Hematopoietic multipotent progenitor cell treated with erythropoietin and hydrocortisone succinate and interleukin-3 and kit ligand, for 4 days (in vitro differentiated cells): ENCODE measurements at places on chromosomes 6 and 20.

- peak; percentile 71 for DNase-seq
These were observed 982 bp downstream of the HECA start for GRCh38 chr6:139135578-139136545.

- DNase-seq = no peak
These were observed 124.8 kb downstream of the INSM1 start for GRCh38 chr20:20492521-20493332.

- peak; percentile 51 for DNase-seq
These were observed 106.8 kb downstream of the GJA10 start for GRCh38 chr6:90000864-90001731.

- DNase-seq = no peak
These were observed 36.2 kb downstream of the CD40 start for GRCh38 chr20:46154305-46154704.

DNA sequence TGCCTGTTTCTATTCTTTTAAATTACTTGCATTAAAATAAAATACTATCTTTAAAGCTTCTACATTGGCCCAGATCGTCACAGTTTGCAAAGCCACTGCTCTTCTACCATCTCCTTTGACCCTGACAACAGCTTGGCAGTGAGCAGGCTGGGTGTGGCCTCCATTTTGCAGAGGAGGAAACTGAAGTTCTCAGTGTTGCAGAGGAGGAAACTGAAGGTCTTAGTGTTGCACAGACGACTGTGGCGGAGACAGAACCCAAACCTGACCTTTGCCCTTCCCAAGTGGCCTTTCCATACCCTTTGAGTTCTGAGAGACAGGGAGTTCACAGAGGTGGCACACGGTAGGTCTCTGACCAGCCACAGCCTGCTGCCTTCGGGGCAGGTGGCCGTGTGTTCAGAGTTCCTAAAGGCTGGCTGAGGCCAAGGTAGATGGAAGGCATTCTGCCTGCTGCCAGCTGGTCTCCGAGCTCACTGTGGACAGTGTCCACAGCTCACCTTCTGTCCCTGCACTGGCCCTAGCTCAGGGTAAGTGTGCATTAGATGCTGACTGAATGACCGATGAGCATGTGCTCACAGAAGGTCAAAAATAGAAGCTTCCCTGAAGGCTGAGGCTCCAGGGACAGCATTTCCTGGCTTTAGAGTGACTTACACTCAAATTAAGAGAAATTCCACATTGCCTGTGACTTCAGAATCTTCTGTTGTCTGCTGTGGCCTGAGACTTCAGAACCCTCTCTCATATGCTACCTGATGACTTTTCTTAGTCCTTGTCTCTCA, 113.5 kb upstream of the SLC24A3 start:
- no peak for DNase-seq

DNA sequence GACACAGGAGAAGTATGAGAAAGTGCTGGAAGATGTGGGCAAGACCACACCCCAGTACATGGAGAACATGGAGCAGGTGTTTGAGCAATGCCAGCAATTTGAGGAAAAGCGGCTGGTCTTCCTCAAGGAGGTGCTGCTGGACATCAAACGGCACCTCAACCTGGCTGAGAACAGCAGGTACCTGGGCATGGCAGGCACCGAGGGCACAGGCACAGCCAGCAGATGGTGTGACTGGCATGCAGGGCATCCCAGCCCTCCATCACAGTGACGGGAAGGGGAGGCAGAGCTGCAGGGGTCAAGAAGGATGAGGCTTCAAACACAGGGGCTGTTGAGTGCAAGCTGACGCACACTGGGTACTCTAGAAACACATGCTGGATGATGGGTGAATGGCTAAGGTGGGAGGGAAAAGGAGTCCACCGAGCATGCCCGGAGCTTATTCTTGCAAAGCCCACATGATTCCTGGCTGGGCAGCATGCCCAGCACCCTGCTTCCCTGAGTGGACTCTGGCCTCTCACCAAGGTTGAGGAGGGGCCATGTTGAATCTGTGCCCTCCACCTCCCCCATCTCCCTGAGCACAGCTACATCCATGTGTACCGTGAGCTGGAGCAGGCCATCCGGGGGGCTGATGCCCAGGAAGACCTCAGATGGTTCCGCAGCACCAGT, 26.3 kb downstream of the SPDEF start:
- no peak for DNase-seq

- no peak for DNase-seq
These were observed 329.3 kb upstream of the IRAK1BP1 start for GRCh38 chr6:78538002-78538401.

- no peak for DNase-seq
These were observed 27.5 kb downstream of the SASH1 start for GRCh38 chr6:148370176-148370575.

DNA sequence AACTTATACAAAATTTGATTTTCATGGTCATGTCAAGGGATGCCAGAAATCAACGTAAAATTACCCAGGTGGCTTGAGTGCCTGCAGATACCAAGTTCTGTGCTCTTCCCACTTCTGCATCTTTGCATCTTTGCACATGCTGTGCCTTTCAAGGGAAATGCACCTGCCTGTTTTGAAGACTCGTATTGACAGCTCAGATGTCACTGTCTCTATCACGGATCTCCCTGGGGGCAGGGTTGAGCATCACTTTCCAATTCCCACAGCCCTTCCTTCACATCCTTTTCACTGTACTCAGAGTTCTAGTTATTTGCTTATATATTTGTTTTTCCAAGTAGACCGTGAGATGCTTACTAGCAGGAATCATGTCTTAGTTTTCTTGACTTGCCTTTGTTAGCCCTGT, 274.2 kb downstream of the CDH26 start:
- DNase-seq = no peak

DNA sequence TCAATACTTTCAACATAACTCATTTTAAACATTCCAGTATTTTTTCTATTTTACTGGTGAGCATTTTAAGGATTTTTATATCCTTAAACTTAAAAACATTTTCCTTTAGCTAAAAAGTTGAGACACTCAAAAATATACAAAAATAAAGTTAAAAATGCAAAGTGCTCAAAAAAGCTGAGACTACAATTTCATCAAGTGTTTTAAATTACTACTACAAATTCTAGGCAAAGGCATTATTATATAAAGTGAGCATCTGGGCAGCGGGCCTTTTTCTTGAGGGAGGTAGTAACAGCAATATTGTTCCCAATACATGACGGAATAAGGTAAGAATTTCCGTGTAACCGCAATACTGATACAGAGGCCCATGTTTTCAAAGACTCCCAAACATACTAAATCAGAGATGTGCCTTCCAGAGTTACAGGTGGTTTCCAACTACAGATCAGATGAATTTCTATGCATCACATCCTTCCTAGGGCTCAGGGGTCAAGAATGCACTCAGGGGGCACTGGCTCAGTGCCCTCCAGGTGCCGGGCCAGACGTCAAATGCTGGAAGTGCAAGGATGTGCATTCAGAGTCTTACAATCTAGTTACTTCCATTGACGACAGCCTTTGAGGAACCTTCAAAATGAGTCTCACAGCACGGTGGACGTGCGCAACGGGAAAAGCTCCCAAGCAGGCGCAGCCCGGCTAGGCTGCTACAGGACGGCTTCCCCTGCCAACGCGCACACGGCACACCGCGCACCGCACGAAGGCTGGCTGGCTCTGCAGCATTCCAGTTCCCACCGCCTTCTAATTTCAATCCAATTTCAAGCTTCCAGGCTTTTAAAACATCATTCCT, 1.7 kb downstream of the PHF10 start:
- peak; percentile 69 for DNase-seq

- DNase-seq = peak; percentile 35
These were observed 539 bp downstream of the TMEM200A start for GRCh38 chr6:130366107-130367005.

- DNase-seq = peak; percentile 98
These were observed 24.5 kb upstream of the SMIM29 start for GRCh38 chr6:34273242-34273805.

GRCh38 chr6:64724091-64724490, 982.9 kb downstream of the EYS start:
- DNase-seq = no peak

DNA sequence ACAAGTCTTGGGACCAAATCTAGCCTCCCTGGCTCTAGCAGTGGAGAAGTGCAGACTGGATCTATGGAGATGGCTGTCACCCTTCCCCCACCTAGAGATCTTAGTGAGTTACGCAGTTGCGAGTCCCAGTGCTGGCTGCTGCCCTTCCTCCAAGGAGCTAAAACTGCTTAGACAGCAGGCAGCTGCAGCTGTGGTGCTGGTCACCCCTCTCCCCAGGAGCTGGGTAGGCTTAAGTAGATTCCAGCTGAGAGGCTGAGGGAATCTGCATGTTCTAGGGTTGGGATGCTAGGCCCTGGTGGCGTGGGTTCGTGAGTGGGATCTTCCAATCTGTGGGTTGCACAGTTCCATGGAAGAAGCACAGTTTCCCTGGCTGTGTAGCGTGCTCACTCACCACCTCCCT, 120.2 kb downstream of the SLC35B3 start:
- DNase-seq = no peak

DNA sequence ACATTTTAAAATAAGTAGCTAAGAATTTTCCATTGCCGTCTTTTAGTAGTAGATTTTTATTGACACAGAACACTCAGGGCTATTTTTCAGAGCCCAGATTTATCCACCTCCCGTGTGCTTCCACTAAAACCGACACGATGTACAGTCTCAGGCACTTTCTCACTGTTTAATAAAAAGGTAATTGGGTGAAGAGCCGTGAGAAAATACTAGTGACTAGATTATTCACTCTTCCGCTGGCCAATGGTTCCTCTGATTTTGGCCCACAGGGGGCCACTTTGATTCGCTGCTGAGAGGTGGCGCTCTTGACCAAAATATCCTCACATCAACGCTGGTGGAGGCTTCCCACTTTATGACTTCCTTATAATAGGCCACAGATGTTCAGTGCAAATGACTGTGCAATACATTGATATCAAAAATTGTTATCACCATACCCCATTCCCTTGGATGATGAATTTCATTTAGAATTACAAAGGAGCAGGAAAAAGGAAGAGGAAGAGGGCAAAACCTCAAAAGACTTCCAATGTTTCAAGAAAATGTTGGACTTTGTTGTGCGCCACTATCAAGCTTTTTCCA, 12.3 kb upstream of the HDDC2 start:
- peak; percentile 83 for DNase-seq

DNA sequence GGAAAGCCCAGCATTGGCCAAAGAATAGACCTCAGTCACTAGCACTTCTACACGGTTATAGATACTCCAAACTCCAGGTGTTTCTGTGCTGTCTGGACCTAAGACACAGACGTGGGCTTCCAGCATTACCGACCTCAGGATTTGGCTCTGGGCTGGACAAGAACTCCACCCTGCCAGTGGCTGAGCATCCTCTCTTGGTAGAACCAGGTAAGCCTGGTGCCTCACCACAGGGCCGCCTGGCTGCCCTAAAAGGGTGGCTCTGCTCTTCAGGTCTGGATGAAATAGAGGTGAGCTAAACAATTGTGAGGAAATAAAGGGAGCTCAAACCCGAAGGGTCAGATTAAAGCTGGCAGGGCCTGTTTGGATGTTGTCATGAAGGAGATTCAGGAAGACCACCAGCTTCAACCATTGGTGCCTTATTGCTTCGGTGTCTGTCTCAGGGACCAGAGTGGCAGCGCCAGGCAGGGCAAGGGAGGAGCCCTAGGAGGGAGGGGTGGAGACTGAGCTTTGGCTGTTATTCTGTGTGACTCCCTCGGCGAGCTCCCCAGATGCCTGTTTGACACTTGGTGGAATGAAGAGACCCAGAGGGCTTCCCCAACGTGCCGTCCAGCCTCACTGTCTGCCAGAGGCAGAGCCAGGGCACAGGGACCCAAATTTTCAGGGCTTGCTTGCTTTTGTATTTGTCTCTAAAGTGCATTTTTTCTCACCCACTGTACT, 8.6 kb downstream of the SYNDIG1 start:
- DNase-seq = no peak

- DNase-seq = no peak
These were observed 116.9 kb upstream of the FLRT3 start for GRCh38 chr20:14454296-14454695.

DNA sequence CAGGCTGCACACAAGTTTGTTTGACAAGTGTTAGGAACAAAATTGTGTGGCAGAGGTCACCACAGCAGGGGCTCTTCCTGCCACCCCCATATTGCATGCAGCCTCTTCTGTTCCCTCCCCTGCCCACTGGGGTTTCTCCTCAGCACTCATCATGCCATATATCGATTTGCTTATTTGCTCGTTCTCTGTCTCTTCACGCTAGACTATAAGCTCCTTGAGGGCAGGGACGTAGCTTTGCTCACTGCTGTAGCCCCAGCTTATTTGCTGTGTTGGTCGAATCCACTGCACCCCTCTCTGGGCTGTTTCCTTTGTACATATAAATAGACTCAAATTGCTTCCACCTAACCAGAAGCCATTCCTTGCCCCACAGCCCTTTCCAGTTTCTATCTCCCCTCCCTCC, 19.6 kb downstream of the MAS1 start:
- DNase-seq = no peak

GRCh38 chr20:45933266-45934045, 1.0 kb upstream of the PCIF1 start:
- DNase-seq = peak; percentile 85

DNA sequence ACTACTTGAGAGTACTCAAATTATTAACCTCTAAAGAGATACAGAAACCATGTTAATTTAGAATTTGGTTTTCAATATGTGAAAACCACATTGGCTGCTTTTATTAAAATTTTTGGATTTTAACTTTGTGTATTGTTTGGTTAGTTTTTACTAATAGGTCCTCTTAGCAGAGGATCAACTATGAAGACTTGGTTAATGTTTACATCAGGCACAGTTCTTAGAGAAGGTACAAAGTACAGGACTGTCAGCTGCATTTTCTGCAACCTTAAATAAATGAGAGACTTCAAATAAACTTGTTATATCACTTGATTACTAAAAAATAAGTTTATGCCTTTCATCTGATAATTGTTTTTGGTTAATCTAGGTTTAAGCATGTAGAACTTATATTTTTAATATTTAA, 89.1 kb downstream of the PHF3 start:
- no peak for DNase-seq

DNA sequence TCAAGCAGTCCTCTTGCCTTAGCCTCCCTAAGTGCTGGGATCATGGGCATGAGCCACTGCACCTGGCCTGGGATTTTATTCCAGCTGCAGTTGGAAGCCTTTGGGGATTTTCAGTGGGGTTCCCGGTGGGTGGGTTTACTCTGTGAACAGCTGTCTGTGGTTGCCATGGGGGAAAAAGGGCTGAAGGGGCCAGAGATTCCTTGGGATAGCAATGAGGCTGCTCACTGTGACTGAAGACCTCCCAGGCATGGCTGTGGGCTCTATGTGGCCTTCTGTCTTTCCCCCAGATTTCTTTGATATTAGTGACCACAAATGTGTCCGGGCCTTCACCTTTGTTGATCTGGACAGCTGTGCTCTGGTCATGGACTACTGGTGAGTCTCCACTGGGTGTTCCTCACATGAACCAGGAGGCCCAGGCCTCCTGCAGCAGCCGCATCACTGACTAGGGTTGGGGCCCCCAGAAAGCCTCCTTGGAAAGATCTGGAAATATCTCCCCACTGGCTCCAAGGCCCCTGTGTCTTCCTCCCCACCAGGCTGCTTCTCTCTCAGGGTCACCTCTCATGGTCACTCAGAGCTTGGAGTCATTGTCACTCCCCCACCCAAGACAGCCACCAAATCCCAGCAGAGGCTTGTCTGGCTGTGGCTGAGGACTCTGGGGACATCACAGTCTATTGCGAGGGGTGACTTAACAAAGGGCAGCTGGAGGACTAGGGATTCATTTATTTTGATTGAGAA, 33.4 kb downstream of the EFCAB8 start:
- no peak for DNase-seq
